Daoy (cell line): ENCODE measurements at places on chromosomes 2 and 18. TPM values are rescaled to one million over a fixed set of nuclear protein-coding genes. Genes with fewer than 3 reads are reported as not detected.

DNA sequence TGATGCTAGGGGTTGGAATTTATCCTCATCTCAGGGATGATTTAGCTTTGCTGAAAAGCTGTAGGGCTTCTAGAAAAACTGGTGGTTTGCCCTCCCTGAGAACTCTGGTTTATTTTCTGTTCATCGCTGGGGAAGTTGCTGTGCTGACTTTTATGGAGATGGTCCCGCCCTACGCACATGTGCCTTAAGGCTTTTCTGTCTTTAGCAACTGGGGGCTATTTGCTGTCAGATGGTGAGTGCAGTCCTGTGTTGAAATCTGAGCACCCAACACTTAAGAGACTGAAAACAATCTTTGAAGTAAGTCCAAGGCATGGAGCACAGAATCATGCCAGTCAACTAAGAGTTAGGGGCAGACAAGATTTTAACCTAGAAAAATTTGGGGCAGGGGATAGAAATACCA lies 2148.4 kb upstream of the CELF4 start:
- DNase-seq: no peak

DNA sequence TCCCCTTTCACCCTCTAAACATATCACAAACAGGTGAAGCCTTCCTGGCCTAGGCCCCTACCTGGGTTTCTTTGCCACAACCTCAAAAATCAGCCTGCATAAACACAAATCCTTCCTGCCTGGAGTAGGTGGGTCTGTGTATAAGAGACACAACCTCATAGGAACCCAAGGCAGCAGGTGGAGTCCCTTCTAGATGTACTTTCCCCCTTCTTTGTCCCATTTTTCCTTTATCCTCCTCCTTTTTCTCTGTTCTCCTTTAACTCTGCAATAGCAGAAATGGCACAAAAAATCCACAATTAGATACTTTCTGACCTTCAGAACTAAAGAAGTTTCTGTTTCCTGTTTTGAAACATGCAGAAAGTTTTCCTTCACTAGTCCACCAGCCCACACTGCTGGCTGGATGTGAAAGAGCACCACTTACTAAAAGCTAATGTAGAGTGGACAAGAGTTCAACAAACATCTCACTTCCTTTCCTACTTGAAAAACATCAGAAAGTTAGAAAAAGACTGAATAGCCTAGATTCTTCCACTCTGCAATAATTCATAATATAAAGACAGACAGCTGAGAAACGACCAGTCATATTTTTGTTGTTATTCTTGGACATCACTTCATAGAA lies 11.2 kb downstream of the SLC40A1 start:
- no peak for DNase-seq

DNA sequence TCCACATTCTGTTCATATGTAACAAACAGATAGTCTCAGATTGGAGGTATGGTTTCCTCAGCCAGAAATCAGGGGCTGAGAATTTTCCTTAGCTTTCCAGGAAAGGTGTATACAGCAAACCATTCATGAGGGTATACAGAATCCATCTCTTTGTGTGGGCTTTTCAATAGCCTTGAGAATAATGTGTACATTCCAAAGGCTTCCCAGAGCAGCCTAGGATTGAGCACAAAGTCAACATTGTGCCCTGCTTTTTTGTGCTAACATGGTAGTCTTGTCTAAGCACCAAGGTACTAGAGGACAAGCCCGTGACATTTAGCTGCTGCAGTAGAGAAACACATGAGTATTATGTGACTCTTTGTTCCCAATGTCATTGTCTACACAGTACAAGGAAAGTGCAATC lies 322.1 kb upstream of the TANK start:
- DNase-seq: no peak

DNA sequence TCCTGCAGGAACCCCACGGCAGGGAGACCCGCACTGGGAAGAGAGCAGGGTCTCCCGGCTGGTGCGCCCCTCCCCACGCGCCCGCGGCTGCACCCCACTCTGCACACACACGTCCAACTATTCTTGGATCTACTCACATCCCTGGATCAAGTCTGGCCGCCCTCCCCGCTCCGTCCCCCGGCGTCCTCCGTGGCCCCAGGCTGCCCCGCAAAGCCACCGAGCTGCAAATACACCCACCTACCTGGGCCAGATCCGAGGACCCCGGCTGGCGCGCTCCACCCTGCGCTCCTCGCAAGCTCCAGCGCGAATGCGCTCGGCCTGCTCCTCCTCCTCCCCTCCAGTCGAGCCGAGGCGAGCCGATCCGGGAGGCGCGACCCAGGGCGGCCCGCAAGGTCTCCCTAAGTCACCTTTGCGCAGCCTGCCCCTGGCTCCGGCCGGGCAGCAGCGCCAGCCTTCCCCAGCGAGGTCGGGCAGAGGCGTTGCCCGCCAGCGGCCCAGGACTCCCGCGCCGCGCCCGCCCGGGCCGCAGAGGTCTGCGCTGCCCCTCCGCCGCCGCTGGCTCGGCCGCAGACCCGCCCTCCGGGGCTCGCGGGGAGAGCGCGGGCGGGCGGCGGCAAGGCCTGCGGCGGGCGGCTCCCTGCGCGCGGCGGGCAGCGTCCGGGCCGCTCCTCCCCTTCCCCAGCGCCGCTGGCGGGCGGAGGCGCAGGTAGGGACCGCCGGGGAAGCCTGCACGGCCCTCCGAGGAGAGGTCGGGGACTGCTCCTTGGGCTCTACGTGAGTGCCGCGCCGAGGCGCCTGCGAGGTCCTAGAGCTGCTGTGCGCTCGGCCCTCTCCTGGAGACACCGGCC lies 126.0 kb downstream of the OSBPL1A start:
- peak; percentile 81 for DNase-seq

Gene MOGAT1
- not detected in 2 replicates for total RNA-seq

- no peak for DNase-seq
Measured at GRCh38 chr2:112108178-112108832, 29.9 kb upstream of the FBLN7 start.

GRCh38 chr18:44541159-44541558 lies 139.5 kb upstream of the SETBP1 start:
- no peak for DNase-seq

- DNase-seq: no peak
Measured at GRCh38 chr2:181176540-181176939, 196.1 kb downstream of the UBE2E3 start.

- DNase-seq: no peak
Measured at GRCh38 chr2:37421686-37422085, 77.3 kb downstream of the QPCT start.

DNA sequence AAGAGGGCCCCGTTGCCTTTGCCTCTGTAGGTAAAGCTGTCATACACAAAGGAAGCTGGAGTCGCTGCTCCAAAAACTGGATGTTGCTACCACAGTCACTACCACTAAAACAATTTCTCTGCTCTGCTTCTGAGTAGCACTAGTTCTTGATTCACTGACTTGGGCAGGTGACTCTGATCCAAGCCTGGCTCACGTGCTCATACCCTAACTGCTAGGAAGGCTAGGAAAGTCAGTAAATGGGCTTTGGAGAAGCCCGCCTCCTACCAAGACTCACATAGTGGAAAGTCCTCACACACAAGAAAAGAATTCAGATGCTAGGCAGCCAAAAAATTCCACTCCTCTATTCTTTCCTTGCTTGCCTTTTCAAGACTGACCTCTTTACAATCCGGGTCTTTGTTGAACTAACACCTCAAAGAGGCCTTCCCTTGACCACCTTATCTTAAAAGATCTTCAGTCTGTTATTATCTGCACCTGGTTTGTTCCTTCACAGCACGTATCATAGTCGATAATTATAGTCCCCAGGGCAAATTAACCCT lies 11.4 kb upstream of the DYNC1I2 start:
- no peak for DNase-seq

- DNase-seq: no peak
Measured at GRCh38 chr2:210954386-210954907, 398.0 kb downstream of the CPS1 start.

GRCh38 chr2:160736148-160737028 lies 242.8 kb upstream of the RBMS1 start:
- DNase-seq: peak; percentile 69

DNA sequence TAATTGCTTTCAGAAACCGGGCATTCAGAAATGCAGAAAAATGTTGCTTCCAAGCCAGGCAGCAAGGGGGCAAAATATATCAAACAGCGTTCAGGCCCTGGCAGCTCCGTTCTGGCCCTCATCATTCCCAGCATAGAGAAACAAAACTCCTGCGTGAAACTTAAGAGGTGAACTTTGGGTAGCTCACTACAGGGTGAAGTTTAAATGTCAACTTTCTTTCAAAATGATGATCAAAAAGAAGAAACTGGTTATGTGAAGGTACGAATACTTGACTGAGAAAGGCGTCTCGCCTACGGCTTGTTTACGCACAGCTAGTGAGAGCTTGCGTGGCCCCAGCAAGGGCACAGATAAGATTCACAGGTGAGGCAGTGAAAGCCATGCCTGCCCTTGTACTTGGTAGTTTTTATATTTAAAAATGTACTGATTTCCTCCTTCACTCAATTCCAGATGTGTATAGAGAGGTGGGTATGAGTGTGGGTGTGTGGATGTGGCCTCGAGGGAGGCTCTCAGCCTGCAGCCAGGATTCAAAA lies 127.5 kb downstream of the NFATC1 start:
- no peak for DNase-seq

Gene WDR35
- 15.6 and 17.8 TPM in 2 replicates for total RNA-seq

DNA sequence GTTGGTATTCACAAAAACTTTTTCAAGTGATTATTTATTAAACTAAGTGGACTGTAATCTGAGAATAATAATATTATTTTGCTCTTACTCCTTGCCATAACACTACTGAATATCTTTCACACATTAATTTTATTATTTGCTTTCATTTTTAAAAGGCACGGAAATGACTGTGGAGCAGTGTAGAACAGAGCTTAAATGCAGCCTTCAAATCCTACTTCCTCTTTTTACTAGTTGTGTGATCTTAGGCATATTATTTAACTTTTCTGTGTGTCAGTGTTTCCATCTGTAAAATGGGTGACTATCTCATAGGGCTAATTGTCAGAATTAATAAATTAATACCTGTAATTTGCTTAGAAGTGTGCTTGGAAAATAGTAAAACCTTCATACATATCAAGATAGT lies 55.5 kb upstream of the SLC8A1 start:
- DNase-seq: no peak

DNA sequence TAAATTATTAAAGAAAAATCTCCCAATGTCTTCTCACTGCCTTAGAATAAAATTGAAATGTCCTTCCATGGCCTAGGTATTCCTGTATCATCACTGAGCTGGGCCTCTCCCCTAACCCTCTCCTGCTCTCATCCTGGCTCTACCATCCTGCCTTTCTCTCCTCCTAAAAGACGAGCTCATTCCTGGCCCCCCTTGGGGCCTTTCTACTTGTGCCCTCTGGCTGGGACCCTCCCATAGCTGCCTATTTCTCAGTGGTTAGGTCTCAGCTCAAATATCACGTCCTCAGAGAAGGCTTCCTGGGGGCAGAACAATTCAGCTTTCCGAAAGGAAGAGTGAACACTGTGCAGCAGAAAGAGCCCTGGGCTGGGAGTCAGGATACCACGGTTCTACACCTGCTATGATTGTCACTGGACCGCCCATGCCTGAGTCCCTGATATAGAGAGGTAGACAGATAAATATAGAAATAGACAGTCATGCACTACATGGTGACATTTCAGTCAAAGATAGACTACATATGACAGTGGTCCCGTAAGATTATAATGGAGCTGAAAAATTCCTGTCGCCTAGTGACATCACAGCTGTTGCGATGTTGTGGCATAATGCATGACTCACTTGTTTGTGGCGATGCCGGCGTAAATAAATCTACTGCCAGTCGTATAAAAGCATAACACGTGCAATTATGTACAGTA lies 9.4 kb downstream of the DNPEP start:
- no peak for DNase-seq

GRCh38 chr2:64213532-64214275 lies 69.5 kb upstream of the PELI1 start:
- DNase-seq: no peak

Gene TMEM169
- total RNA-seq: 0.40 and 0.65 TPM in 2 replicates

DNA sequence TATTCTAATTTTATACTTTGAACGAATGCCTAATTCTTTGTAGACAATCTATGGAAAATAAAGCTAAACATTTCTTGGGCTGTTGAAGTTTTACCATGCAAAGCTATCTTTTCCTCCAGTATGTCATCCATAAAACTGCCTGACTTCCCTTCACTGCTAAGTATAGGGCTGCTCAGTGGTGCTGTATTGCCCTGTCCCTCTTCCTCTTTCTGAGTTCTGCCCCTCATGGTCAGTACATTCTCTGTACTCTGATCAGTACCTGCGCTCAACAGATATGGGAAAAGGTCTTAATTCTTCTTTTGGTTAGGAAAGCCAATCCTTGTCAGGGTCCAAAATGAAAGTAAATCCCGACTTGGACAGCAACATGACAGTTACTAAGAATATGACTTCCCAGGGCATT lies 321.9 kb downstream of the RAD51AP2 start:
- no peak for DNase-seq

GRCh38 chr2:109246616-109247015 lies 117.6 kb downstream of the SH3RF3 start:
- DNase-seq: no peak

- no peak for DNase-seq
Measured at GRCh38 chr18:26965206-26965605, 99.7 kb upstream of the AQP4 start.

Gene RPL31
- 1,064 and 1,199 TPM in 2 replicates for total RNA-seq

GRCh38 chr2:51387235-51387634 lies 355.3 kb upstream of the NRXN1 start:
- DNase-seq: no peak

DNA sequence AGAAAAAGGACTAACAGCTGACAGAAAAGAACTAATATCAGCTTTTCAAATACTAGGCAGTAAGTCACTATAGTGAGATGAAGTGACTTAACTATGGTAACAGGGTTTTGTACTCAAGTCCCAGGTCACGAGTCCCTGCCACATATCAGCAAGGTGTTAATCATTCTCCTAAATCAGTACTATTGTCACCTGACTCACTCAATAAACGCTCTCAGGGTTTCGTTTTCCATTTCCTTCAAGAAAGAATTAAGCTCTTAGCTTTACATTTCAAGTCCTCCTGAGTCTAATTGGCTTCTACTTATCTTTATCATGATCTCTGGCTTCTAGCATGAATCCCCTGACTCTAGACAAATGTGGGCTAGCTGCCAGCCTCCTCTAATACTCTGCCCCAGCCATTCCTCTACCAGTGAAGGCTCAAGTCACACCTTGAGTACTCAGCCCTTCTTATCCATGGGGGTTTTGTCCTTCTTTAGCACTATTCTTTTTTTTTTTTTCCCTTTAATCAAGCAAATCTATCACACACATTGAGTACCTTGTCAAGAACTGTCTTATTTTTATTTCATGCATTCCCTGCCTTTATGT lies 20.0 kb downstream of the BUB1 start:
- DNase-seq: no peak

Gene CAMKMT
- total RNA-seq: 14.2 and 24.4 TPM in 2 replicates

DNA sequence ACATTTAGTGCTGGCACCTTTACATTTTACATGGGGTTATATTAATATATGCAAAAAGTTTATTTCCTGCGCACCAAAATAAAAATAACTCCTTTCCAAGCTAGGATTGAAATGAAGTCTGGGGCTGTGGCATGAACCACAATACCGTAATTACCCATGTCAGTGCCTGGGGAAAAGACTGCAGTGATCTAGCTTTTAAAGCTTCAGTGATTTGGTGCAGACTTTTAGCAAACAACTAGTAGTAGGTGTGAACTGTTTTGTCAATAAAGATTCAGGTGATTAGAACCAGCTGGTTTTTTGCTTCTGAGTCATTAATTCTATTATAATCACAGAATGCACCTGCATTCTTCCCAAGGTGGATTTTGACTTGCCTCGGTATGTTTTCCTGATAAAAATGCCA lies 21.2 kb downstream of the EFEMP1 start:
- no peak for DNase-seq
